ENCODE measurements at places on chromosomes 7 and 10. TPM values are rescaled to one million over a fixed set of nuclear protein-coding genes. Genes with fewer than 3 reads are reported as not detected.

Gene TAS2R4
- total RNA-seq = 0.07 TPM

Gene SAMD9
- total RNA-seq = 5.1 TPM

Gene STOX1
- total RNA-seq = 0.45 TPM

Gene IDI2
- not detected for total RNA-seq

Gene DNAJC12
- 54.4 TPM for total RNA-seq

Gene PLAU
- 121 TPM for total RNA-seq

Gene INA
- total RNA-seq = 20.0 TPM
